NCI-H187 (cell line): ENCODE measurements at places on chromosomes 1 and 21.

- DNase-seq: peak; percentile 79
These were observed 1.1 kb downstream of the NMNAT2 start for GRCh38 chr1:183416850-183417771.

DNA sequence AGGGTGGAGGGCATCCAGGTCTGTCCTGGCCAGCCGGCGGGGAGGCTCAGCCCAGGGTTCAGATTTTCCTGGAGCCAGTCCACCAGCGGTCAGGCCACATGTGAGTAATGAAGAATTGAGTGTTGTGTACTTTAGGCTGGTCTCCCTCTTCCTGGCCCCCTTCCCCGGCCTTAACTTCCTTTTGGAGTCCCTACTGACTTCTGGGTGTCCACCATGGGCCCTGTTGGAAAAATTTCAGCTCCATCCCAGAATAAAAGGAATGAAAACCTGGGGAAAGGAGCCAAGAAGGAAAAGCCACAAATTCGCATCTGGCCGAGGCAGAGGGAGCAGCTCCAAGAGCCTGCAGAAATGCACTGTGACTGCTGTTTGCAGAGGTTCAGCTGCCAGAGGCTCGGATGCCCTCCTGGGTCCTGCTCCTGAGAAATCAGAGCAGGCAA is 35.5 kb upstream of the HHAT start:
- no peak for DNase-seq

DNA sequence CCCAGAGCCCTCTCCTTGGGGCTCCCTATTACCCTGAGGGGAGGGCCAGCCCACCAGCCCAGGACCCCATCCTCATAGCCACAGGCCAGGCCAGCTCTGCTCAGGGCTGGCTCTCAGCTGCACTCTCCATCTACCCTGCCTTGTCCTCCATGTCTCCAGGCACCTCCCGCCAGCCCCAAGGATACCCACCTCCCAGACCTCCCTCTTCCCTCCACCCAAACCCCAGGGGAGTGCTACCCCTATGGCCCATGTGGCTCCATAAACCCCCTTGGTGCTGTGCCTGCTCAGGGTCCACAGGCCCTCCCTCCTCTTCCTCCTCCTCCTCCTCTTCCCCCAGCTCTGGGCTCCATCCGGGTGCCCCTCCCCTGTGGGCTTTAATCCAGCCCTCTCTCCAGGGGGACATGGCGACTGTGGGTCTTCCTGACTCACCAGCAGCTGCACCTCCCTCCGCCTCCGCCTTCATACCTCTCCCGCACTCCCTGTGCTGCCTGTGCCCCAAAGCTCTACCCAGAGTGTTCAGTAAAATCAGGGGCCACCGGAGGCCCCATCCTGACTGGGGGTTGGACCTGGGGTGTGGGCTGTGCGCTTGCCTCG is 9.1 kb downstream of the YBEY start:
- no peak for DNase-seq

- DNase-seq: no peak
These were observed 1.4 kb downstream of the PTPN7 start for GRCh38 chr1:202158810-202159533.

DNA sequence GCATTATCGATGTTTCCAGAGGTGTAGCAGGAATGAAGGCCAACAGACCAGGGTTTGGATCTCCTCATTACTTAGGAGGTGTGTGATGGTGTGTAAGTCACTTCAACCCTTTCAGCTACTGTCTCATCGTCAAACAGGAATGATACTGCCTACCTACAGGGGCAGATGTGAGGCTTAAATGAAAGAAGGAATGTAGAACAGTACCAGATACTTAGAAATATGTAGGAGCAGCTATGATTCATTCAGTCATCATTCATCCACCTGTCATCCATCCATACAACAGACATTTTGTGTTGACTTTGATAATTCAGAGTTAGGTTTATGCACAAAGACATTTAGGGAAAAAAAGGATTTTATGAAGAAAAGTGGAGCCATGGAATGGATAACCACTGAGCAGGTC is 486.9 kb upstream of the DAB1 start:
- DNase-seq: no peak

- DNase-seq: no peak
These were observed 37.7 kb upstream of the LRRN2 start for GRCh38 chr1:204723131-204723787.

- no peak for DNase-seq
These were observed 1.0 kb upstream of the IER5 start for GRCh38 chr1:181087400-181087901.
